ENCODE measurements at places on chromosomes 7 and 10.

DNA sequence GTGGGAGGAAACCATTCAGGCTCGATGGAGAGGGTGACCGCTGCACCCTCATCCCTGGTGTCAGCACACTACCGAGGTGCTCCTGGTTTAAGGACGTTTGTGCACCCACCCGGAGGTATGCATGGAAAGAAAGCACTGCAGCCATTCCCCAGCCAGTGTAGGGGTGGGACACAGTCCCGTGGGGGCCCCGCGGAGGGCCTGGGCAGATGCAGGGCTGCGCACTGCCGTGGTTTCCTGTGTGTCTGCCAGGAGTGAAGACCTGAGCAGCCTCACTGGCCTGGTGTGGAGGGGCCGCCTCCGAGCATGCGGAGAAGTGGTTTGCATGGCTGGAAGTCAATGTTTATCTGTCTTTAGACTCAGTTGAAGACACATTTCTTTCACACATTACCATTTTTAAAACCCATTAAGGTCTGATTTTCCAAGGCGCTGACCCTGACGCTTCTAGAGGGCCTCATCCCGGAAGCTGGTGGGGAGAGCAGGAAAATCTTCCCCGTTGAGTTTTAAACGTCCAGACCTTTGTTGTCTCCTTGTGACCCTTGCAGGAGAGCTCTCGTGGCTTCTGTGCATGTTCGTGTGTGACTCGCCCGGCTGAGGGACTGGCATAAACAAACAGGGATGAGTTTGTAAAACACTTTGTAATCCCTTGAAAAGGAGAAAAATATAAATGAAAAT is 188.1 kb downstream of the MGMT start:
- no peak for DNase-seq

DNA sequence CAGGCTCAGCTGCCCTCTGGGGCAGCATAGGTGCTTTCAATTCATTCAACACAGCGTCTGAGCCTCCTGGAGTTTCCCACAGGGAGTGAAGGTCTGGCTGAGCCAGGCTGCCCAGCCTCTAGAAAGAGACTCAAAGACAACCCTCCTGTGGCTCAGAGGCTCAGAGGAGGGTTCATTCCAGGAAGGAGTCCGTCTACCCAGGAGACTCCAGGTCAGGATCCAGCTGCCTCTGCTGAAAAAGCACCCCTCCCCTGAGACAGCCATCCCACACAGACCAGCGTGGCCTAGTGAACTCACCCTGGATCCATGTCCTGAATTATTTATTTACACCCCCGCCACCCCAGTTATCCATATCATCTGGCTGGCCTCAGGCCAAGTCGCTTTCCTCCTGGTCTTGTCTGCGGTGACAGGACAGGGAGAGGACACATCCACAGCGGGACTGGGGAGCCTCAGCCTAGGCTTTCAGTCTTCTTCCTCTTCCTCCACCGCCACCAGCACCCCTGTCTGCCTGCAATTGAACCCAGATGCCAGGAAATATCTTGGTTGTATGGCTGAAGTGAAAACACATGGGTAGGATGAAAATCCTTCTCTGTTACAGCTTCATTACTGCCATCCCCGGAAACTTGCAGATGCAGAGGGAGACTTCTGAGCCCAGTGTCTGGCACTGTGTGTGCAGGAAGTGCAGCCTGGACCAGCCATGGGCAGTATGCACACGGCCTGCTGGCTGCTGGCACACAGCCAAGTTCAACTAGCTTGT is 44.0 kb upstream of the COL13A1 start:
- no peak for DNase-seq

GRCh38 chr10:34235164-34235832 is 579.8 kb downstream of the PARD3 start:
- no peak for DNase-seq

- DNase-seq = no peak
Measured at GRCh38 chr7:157014635-157015555, 4.4 kb upstream of the MNX1 start.

DNA sequence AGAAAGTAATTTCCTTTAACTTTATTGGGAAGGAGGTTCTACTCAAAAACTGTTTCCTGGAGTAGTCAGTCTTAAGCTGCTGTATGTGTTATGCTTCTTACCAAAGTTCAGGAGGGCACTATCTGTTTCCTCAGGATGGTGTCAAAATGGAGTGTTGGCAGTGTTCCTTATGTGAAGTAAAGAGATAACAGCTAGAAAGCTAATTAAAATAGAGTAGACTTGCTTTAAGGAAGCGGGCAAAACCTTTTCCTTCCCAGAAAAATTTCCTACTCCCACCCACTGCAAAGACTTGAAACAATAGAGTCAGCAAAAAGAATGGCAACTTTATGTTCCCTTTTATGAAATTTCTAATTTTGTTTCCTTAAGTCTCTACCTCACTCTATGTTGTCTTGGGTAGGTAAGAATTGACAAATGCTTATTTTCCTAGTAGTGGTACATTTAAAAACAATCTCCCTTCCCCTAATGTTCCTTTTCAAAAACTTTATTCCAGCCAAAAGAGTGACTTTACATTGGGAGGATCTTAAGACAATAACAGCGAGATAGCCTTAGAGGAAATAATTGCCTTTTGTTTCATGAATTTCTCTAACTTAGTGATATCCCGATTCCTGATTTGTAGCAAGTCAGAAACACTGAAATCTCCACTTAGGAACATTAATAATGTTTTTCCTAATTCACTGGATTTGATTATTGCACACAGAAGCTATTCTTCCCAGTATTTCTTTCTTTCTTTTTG is 26.5 kb upstream of the ENTPD1 start:
- no peak for DNase-seq

DNA sequence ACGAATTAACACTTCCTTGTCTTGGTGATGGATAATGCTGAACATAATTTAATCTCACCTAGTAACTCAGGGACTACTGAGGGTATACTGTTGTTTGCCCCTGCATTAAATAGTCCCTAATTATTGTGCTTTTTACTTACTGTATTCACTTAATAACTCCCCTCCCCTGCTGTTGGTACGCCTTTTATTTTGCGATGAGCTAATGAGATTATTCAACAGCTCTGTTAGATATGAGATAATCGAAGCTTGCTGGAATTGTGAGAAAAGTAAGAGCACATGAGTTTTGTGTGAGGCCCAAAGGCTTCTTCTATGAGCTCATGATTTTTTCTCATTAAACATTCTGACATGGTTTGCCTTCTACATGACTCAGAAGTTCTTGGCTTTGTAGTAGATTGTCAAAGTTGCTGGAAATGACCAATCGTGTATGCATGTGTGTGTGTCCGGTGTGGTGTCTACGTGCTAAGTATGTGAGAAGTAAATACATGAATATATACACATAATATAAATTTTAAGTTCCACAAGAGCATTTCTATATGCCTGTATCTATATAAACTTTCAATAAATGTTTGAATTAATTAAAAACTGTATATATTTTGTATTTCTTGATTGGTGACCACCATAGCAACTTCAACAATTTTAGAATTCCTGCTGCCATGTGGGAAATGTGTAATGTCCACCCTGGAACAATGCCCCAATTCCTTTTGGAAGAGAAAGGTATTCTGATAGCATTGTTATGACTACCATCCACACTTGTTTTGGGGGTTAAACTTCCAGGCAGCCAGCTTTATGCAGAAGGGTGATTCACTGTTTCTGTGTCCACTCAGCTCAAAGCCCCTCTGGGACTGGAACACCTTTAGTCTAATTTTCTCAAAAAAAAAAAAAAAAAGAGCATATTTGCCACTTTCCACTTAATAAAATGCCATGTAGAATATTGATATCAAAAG is 106.2 kb downstream of the SAMD9 start:
- DNase-seq = no peak

DNA sequence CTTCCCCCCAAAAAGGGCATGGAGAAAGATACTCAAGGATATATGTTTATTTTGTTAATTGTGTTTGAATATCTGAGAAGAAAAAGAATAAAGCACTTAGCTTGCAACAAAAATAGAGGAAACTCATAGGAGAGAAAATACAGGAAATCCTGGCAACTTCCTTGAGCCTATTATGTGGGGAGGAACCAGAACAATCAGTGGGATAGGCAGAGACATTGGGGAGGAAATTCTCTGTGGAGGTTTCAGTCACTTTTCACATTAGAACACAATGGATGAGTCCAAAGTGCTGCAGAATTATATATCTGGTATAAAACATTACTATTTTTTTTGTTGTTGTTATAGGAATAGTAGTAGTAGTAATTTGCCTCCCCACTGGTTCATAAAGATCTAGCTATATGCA is 240.1 kb downstream of the THSD7A start:
- DNase-seq = no peak

DNA sequence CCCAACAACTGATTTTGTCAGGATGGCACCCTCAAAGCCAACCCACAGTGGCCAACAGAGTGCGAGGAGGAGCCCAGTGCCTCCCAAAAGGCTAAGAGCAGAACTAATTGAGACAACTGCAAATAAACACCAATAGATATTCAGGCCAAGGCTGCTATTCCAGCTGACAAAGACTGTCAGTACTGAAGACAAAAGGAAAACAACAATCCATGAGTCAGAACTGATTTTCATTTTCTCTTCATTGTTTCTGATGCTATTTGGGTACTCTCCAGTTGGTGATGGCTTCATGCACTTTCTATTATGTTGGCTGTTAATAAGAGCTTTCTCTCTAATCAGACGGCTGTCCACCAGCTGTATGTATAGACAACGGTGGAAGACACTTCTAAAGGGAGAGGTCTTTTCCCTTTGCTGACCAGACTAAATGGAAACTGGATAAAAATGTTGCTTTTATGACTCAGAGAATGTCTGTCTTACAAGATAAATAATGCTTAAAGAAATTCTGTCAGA is 515.9 kb downstream of the PARD3 start:
- DNase-seq = no peak

GRCh38 chr10:96995851-96996250 is 163.8 kb downstream of the LCOR start:
- DNase-seq = no peak

GRCh38 chr10:83555264-83555663 is 584.0 kb upstream of the GHITM start:
- DNase-seq = no peak

DNA sequence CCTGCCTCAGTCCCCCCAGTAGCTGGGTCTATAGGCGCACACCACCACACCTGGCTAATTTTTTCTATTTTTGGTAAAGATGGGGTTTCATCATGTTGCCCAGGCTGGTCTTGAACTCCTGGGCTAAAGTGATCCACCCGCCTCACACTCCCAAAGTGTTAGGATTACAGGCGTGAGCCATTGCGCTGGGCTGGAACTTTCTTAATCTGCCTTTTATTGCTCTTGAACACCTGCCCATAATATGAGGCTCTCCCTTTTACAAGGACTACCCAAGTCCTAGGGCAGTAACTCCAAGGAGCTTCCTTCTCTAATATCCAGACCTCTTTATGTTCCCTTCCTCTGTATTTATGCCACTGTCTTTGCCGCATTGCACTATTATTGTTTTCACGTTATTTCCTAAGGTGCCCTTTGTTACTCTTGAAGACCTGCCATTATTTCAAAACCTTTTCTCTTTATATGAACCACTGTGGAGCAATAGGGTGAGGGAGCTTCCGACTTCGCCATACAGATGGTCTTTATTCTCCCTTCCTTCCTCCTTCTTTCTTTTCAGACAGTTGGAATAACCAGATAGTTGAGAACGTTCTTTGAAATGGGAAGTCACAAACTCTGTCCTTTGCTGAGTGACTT is 36.3 kb upstream of the TCF7L2 start:
- no peak for DNase-seq

Data from stimulated activated CD8-positive, alpha-beta memory T cell treated with anti-CD3 and anti-CD28 coated beads, Interleukin-2, amount 100 ng/mL, for 1 hour (primary cell).